Activated naive CD4-positive, alpha-beta T cell treated with anti-CD3 and anti-CD28 coated beads for 36 hours (primary cell): ENCODE measurements at places on chromosomes 16 and 17.
A peak's percentile ranks its signal among the peaks of the same experiment; 100 is the strongest.

DNA sequence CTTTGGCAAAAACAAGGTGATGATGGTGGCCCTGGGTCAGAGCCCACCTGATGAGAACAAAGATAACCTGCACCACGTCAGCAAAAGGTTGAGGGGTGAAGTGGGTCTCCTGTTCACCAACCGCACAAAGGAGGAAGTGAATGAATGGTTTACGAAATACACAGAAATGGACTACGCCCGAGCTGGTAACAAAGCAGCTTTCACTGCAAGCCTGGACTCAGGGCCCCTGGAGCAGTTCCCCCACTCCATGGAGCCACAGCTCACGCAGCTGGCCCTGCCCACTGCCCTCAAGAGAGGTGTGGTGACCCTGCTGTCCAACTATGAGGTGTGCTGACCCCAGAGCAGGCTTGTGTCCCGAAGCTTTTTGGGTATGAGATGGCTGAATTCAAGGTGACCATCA, 29.7 kb upstream of the DLX4 start:
- no peak for DNase-seq

DNA sequence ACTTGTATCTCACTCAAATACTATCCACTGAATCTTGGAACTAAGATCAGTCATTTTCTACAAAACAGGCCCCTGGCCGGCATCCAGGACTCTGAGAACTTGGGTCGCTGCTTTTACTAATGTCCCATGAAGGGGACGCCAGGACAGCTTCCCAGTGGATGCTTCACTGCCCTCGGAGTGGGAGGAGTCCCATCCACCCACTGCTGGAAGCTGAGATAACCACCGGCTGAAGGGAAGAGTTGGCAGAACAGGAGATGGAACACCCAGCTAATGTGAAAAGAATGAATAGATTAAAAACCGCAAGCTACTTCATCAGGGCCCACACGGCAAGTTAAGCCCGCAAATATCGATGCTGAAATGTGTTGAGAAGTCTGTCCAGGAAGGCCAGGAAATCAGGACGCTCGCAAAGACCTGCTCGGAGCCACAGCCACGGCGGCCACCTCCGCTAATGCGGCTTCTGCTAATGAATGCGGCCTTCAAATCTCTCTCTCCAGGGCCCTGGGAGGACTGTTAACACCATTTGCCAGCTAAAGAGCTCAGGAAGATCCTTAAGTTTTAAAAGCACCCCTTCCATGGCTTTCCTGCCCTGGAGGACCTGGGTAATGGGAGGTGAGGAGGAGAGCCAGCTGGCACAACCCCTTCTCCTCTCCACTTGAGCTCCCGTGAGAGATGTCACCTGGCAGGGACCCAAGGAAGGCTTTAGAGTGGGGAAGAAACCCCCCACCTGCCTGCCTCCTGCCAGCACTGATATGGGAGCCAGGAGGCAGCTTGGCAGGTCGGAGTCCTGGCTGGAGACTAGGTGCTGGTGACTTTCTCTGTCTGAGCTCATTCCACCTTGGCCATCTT, 226.6 kb upstream of the RPL38 start:
- DNase-seq = no peak

- DNase-seq = peak; percentile 64
Measured at GRCh38 chr16:82192665-82193064, 22.6 kb upstream of the MPHOSPH6 start.

GRCh38 chr17:5226940-5227878, 7.5 kb downstream of the SCIMP start:
- DNase-seq = peak; percentile 33

DNA sequence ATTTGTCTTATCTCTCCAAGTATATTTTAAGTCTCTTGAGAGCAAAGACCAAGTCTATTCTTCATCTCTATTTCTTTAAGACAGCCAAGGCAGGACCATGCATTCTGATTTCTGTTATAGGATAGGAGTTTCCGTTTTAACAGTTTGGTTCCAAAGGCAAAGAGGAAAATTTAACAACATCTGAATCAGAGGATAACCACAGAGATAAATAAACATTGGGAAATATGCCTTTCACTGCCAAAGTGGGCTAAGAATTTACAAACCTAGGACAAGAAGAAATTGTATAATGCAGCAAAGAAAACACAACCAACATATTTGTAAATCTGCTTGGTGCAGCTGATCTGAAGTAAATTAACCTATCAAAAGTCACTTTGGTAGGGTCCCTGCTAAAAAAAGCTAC, 37.7 kb downstream of the USP32 start:
- no peak for DNase-seq

- no peak for DNase-seq
Measured at GRCh38 chr17:82355770-82356427, 3.1 kb upstream of the TEX19 start.

DNA sequence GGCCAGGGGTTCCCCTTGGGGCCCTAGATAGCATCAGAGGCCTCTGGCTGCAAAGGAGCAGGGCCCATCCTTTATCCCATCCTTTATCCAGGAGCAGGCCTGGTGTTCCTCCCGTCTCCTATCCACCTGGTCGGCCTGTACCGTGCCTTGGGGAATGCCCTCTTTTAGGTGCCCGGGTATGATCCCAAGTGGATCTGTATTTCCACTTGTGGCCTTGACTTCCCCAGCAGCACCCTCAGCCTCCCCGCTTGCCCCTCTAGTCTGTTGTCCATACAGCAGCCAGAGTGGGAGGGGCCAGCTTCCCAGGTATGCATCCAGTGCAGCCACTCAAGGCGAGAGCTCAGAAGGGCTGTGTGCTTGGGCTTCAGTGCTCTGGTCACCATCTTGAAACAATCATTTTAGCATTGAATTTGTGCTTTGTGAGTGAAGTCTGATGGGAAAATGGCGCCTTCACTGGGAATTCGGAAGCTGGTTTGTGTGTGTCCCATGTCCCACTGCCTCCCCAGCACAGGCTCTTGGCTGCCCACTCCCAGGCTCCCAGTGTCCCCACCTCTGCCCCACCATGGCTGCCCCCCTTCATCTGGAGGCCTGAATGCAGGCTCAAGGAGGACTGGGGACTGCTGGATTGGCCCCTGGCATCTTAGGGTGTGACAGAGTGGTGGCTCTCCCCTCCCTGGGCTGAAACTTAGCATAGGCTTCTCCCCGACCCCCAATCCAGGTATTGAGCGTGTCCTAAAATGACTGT, 3.3 kb upstream of the RNF112 start:
- no peak for DNase-seq

DNA sequence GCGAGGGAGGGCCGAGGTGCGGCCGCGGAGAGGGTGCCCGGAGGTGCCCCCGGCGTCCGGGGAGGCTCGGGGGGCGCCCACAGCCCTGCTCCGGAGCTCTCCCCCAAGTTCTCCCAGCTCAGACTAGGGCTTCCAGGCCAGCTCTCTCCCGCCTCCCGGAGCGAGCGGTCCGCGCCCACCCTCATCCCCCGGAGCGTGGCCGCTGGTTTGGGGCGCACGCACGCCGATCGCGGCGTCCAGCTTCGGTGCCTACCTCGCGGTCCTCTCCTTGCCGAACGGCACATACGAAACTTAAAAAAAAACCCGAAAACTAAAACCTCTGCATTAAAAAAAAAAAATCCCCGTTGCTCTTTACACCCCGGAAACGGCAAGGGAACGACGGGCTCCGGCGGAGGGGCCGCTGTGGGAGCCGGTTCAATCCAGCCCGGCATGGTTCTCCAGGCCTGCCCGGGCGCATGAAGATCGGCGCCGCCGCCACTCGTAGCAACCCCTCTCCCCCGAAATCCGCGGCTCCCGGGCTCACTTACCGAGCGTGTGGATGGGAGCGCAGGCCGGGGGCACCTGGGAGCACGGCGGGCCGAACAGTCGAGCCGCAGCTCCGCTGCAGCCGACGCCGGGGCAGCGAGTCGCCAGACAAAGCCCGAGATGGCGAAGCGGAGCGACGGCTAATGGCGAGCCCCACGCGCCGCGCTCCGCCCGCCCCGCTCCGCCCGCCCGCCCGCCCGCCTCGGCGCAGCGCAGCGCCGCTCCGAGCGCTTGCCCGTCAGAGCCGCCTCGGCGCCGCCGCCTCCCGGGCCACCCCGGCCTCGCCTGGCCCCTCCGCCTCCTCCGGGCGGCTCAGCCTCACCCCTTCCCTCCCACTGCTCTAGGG, 973 bp upstream of the UBTF start:
- peak; percentile 66 for DNase-seq

GRCh38 chr16:49051576-49051975, 230.1 kb downstream of the CBLN1 start:
- DNase-seq = no peak

GRCh38 chr17:75734674-75735294, 13.5 kb downstream of the ITGB4 start:
- DNase-seq = no peak

DNA sequence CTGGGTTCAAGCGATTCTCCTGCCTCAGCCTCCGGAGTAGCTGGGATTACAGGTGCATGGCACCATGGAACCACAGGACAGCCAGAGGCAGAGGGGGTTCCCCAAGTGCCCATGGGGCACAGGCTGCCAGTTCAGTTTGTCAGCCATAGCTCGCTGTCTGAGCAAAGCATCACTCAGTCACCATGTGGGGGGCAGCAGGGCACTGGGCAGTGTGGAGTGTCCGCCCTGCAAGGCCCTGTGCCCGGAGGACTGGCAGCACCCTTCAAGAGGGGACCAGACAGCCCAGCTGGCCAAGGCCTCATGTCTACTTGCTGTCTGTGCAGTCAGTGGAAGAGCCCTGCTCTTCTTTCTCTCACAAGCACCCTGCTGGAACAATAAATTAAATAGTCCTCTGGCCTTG, 6.4 kb downstream of the ALYREF start:
- no peak for DNase-seq

DNA sequence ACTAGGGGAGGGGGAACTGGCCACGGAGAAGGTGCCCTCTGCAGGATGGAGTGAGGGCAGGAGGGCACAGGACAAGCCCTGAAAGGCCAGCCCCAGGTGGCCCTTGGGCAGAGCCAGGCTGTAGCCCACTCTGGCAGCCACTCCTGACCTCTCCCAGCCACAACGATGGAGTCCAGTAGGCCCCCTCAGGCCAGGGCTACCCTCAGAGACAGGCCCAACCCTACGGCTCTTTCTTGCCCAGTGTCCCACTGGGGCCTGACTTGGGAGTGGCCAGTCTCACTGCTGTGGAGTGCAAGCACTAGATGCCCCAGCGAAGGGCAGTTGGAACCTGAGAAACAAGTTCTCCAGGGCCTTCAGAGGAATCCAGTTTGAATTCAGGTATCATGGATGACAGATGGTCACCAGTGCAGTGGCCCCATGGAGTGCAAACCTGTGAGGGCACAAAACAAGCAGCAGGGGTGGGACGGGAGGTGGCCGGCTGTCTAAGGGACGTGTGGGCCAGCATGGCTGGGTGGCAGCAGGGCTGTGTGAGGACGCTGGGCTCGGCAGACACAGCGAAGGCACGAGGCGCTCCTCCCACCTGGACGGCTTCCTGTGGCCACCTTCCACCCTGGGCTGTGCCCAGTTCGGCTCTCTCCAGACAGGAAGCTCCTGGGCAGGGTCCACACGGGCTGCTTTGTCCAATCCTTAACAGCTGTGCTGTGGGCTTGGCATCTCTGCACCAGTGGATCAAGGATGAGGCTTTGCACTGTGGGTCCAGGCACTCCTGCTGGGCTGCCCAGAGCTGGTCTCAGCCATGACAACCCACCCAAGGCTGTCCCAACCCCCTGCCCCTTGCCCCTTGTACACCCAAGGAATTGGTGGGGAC, 72.1 kb downstream of the AMFR start:
- DNase-seq = peak; percentile 2

DNA sequence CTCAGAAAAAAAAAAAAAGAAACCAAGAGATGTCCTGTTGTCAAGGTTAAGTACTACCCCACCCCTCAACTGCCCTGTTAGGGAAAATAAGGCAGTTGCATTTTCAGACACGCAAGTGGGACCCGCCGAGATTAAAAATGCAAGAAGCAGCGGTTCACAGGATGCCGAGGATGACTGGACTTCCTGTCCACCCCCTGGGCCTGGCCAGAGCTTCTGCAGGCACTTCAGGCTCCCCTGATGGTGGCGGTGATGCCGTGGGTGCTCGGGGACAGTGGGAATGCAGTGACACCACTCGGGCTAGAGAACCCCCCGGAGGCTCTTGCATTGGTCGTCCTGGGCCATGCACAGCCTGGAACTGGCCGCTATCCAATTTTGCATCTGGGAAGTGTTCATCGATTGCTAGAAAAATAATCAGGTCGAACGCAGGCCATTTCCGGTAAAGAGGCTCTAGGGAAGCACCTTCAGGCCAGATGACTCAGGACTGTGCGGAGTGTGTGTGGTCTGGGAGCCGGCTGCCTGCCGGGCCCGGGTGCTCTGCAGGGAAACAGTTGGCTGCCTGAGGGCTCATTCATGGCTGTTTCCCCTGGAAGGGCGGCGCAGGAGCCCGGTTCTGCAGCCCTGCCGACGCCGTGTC, 13.4 kb upstream of the CRISPLD2 start:
- peak; percentile 34 for DNase-seq

- no peak for DNase-seq
Measured at GRCh38 chr16:66361604-66362135, 4.8 kb upstream of the CDH5 start.

DNA sequence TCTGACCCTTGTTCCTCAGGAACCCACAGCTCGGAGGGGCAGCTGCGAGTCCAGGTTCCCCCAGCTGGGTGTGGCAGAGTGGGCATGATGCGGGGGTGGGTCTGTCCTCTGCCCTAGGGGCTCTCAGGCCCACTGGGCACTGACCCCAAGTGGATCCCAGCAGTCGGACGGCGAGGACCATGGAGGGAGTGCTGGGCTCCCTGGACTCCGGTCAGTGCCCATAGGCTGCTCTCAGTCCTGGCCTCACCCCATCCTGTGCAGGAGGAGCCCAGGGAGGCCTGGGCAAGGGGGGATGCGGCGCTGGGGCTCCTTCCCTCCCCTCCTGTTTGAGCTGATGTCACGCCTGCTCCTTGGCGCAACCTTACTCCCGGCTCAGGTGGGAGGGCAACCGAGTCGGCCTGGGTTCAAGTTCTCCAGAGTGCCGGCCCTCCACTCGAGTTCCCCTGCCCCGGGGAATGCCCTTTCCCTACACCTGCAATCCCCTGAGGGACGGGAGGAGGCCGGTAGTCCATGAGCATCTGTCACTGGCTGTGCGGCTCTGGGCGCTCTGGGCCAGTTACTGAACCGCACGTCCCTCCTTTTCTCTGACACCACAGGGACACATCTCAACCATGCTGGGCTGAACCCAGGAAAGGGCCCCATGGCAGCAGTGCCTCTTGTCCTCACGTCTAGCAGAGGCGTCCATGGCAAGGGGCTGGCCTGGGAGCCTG, 52.6 kb upstream of the ACSF3 start:
- no peak for DNase-seq
